ENCODE measurements at places on chromosomes 13 and 19. TPM values are rescaled to one million over a fixed set of nuclear protein-coding genes. Genes with fewer than 3 reads are reported as not detected.

PLVAP gene
- not detected for total RNA-seq

TMEM59L gene
- total RNA-seq = 0.27 TPM

FGF14 gene
- total RNA-seq = not detected

TBC1D4 gene
- 42.0 TPM for total RNA-seq

LCP1 gene
- total RNA-seq = 266 TPM

ZNF441 gene
- total RNA-seq = 4.1 TPM

THSD1 gene
- 0.60 TPM for total RNA-seq

MICU2 gene
- 28.4 TPM for total RNA-seq

ARGLU1 gene
- 152 TPM for total RNA-seq

PINLYP gene
- not detected for total RNA-seq

ANKLE1 gene
- 0.85 TPM for total RNA-seq

COMP gene
- not detected for total RNA-seq

CALR3 gene
- not detected for total RNA-seq

CD79A gene
- 3.7 TPM for total RNA-seq

ICAM4 gene
- total RNA-seq = 0.70 TPM

ZNF345 gene
- total RNA-seq = 5.9 TPM

TEX26 gene
- total RNA-seq = not detected

PCDH17 gene
- total RNA-seq = not detected

ATP8A2 gene
- 0.36 TPM for total RNA-seq

GSX1 gene
- total RNA-seq = not detected

FGF22 gene
- 0.49 TPM for total RNA-seq

PRSS57 gene
- not detected for total RNA-seq

RAB8A gene
- 79.0 TPM for total RNA-seq

KANK2 gene
- not detected for total RNA-seq

IZUMO2 gene
- total RNA-seq = not detected

LYL1 gene
- 1.9 TPM for total RNA-seq

ARHGAP33 gene
- total RNA-seq = 19.5 TPM

ADAT3 gene
- total RNA-seq = 7.9 TPM

PSG7 gene
- not detected for total RNA-seq

GJA3 gene
- not detected for total RNA-seq

NCR1 gene
- not detected for total RNA-seq

RAB20 gene
- 0.89 TPM for total RNA-seq

ZNF729 gene
- not detected for total RNA-seq

SEMA6B gene
- 0.17 TPM for total RNA-seq

TMEM145 gene
- total RNA-seq = not detected

IFNL1 gene
- total RNA-seq = not detected

SRRM5 gene
- total RNA-seq = 0.25 TPM

PTPRH gene
- not detected for total RNA-seq

ITGBL1 gene
- total RNA-seq = not detected

MTRF1 gene
- total RNA-seq = 15.7 TPM

OR10H1 gene
- not detected for total RNA-seq

RAB3A gene
- 28.9 TPM for total RNA-seq

LENG9 gene
- total RNA-seq = 2.9 TPM

SELENOV gene
- not detected for total RNA-seq

GGN gene
- 0.17 TPM for total RNA-seq

UBE2L5 gene
- not detected for total RNA-seq

NEK5 gene
- total RNA-seq = 0.08 TPM

TMIGD2 gene
- total RNA-seq = 20.9 TPM

TMEM143 gene
- 9.4 TPM for total RNA-seq

Measured in CD4-positive, alpha-beta T cell (primary cell).